ENCODE measurements at places on chromosomes 1 and 21.

DNA sequence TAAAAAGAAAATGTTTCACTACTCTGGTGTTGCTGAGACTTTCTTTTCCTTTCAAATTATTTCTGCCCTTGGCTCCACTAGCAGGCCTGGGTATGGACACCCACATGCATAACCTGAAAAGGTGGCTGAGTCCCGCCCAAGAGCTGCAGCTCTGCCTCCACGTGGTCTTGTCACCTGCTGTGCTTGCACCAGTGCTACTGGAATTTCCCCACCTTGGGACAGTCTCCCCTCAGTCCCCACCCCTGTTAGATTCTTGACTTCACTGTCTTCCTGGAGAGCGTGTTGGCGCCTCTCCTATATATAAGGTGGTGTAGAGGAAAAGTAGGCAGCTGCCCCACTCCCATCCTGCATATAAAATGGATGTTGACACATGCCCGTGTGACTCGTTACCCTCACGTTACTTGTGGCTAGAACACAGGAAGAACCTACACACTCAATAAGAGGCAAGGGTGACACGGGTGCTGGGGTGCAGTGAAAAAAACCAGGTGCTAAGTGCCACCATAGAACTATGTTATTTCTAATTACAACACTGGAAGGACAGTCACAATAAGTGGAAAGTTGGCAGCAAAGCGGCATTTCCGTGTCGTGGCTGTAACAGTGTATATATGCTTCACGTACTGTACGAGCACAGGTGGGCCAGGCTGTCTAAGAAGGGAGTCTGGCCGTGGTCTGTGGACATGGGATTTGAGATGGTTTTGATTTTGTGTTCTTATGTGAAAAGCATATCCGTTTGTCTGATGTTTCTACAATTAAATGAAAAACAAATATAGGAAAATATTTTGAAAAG is 61.0 kb downstream of the POFUT2 start:
- DNase-seq = no peak

- no peak for DNase-seq
Observed at GRCh38 chr1:98884864-98885263, 119.8 kb downstream of the PLPPR5 start.

DNA sequence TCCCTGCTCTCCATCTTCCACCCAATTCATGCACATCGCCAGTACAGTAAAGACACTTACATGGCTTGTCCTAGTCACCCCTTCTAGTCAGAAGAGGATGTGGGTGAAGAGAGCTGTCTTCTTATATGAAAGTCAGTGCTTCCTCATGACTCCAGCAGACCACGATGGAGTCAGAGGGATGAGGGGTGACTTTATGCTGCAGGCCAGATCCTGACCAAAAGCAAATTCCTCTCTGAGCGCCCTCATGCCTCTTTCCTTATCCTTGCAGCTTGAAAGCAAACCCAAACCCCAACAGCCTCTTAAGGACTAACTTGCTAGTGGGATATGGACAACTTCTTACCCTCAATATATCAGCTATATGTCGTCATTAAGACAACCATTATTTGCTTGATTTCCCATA is 348.2 kb upstream of the DUSP10 start:
- no peak for DNase-seq

DNA sequence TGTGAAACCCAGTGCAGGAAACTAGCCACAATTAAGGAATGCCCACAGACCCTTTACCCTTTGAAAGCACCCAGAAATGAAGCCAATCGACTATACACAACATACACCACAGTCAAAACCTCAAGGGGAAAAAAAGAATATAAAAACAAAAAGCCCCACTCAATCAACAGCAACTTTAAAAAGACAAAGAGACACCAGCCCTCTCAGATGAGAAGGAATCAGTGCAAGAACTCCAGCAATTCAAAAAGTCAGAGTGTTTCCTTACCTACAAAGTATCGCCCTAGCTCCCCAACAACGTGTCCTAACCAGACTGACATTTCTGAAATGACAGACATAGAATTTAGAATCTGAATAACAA is 147.7 kb downstream of the CHD1L start:
- no peak for DNase-seq

DNA sequence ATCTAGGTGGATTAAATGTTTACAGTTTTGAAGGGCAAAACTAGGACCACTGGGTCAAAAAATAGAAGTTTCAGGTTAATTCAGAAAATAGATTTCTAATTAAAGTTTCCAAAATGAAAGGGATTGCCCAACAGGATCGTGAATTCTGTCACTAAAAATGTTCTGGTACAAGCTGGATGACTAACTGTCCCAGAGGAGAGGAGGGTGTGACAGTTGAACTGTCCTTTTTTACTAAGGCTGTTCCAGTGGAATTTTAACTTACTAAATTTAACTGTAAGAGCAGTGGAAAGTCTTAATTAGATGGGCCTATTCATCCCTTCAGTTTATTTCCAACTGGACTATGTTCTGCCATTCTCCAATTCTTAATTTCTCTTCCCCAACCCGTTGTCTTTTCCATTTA is 7.2 kb downstream of the SNX7 start:
- DNase-seq = no peak

DNA sequence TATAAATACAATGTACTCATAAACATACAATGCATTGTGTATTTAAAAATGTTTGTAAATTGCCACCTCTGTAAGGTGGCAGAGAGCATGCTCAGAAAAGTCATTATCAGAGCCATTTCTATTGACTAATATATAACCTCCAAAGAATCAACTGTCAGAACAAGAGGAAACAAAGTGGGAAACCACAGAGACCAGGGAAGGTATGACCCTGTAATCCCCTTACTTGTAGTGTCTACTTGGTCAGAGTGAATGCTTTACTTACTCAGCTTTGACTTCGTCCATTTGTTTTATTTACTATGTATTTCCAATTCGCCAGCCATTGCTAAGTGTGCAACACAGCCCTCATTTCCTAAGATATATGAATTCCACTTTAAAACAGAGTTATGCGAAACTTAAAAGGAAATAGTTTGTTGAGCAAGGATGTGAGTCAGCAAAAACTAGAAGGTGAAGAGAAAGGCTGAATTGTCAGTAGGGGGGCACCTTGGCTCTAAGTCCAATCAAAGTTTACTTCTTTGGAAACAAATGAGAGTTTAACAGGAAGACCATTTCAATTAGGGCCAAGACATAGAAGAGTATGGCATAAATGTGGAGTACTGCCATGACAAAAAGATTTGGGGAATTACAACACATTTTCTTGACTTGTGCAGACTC is 671.7 kb upstream of the PTBP2 start:
- no peak for DNase-seq

- no peak for DNase-seq
Observed at GRCh38 chr1:93219443-93219842, 38.9 kb downstream of the CCDC18 start.

DNA sequence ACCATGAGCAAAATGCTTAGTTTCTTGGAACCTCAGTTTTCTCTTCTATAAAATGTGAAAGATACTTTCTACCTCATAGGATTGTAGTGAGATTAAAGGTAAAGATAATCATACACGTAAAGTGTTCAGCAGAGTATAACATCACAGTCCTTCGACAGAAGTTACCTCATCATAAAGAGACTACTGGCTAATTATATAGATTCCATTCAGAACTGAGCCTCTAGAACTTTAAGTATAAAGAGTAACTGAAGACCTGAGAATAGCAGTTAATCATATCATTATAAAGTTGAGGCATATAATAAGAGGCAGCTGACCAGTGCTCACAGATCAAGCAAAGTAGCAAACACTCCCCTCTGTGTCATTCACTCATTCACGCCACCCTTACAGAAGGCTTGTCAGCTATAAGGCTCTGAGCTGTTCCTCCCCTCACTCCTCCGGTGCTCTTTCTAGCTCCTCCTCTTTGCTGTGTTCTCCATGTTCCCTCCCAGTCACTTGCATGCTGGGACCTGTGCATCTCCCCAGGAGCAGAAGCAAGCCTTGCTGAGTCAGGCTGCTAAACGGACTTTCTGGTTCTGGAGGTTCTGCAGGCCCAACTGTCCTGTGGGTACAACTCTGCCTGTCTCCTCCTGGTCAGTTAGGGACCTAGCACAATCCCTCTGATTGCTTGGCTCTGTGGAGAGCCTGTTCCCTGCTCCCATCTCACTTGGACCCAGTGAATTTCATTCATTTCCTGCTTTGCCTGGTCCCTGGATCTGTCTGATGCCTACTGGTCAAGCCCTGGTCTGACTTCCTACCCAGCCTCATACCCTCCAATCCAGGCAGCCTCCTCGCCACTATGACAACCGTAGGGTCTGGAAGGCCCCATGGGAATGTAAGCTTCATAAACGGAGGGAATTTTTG is 28.3 kb upstream of the LY9 start:
- no peak for DNase-seq

GRCh38 chr1:248174521-248174920 is at the start of gene OR2M2:
Gene OR2M2 (plus strand): TSS chr1:248174821. CDS start chr1:248179986, 5,165 bp downstream.
- DNase-seq = no peak

DNA sequence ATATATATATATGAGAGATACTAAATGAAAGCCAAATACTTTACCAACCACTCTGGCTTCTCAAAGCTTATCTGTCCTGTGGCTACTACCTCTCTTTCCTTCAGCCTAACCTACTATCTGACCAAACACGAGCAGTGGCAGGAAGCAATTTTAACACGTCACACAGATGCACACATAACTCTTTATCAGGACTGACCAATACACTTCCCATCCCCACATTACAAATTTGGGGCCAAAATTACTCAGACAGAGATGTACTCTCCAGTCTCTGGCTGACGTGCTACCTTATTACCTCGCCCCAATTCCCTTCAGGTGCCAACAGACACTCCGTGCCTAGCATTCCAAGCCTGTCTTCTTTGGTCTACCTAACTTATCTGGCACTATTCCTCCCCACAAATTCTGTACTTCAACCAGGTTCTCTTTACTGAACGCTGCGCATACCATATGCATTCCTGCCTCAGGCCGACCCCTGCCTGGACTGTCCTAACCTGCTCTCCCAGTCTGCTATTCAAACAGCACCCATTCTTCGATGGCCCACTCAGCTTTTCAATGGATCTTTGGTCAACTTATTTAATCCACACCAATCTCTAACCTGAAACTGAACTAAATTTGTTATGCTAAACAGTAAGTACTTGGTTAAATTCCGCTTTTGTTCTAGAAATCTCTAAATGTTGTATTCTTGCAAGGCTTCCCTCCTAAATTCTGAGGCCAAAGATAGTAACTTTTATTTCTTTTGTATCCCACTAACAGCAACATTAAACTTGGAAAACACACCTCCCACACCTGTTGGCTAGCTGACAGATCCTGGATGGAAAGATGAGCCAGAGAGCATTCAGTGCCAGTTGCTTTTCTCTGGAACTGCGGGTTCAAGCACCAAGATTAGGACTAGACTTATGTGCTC is 27.9 kb downstream of the RERE start:
- DNase-seq = peak; percentile 64

DNA sequence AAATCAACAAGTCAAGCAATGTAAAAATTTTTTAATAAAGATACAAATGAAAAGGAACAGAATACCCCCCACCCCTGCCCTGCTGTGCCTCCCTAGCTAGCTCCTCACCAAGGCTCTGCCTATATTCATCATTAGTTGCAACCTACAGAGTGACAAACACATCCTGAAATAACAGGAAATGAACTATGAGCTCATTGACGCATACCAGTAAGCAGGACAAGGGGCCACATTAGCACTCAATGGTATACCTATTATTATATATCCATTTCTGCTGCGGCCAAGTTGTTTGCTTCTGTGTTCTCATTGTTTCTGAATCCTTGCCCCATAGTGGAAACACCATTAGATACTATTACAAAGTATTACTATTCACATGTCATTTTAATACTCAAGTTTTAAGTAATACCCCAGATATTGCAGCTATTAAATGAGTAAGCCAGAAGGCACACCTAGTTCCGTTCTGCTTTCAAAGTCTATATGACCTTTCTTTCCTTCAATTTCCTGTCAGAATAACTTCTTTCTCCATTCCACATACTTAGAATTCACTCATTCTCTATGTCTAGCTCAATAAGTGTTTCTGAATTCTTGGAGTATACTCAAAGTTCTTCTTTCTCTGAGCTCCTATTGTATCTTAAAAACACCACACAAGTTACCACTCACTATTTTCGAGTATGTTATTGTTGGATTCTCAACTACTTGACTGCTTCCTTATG is 1214.9 kb downstream of the PLA2G4A start:
- DNase-seq = no peak

DNA sequence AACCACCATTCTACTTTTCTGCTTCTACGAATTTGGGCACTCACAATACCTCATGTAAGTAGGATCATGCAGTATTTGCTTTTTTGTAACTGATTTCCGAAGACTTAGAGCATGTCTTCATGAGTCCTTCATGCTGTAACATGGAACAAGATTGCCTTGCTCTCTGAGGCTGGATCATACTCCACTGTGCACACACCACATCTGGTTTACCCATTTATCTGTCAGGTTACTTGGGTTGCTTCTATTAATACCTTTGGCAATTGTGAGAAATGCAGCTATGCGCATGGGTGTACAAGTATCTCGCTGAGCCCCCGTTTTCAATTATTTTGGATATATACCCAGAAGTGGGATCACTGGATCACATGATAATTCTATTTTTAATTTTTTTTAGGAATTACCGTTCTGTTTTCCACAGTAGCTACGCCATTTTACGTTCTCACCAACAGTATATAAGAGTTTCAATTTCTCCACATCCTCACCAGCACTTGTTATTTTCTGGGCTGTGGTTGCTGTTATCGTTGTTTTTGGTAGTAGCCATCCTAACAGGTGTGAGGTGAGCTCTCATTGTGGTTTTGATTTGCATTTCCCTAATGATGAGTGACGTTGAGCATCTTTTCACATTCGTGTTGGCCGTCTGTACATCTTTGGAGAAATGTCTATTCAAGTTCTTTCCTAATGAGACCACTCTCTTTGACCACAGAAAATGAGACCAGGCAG is 10.7 kb upstream of the SLC2A5 start:
- no peak for DNase-seq

DNA sequence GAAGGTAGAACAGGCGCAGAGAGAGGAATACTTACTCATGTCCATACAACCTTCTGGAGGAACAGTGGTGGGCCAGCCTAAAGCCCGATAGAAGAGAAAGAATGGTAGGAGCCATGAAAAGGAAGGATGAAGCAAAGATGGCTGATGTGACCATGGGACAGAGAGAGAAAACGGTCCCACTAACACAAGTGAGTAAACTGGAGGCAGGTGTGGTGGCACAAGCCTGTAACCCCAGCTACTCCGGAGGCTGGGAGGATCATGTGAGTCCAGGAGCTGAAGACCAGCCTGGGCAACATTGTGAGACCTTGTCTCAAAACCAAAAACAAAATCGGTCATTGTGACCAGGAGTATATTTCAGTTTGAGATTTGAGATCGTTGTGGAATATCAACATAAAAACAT is 49.4 kb downstream of the C1orf198 start:
- no peak for DNase-seq

Measured in NCI-H510A (cell line).